ENCODE measurements at places on chromosomes 3 and 15.

- peak; percentile 100 for DNase-seq
Observed at GRCh38 chr15:63107895-63108546, 13.6 kb upstream of the LACTB start.

GRCh38 chr3:192957441-192958021, 39.9 kb upstream of the MB21D2 start:
- peak; percentile 43 for DNase-seq

- no peak for DNase-seq
Observed at GRCh38 chr3:42511201-42511600, 8.8 kb downstream of the VIPR1 start.

GRCh38 chr3:149590691-149591441, 67.0 kb downstream of the WWTR1 start:
- DNase-seq = no peak

- no peak for DNase-seq
Observed at GRCh38 chr3:122132949-122133540, 50.4 kb upstream of the CASR start.

DNA sequence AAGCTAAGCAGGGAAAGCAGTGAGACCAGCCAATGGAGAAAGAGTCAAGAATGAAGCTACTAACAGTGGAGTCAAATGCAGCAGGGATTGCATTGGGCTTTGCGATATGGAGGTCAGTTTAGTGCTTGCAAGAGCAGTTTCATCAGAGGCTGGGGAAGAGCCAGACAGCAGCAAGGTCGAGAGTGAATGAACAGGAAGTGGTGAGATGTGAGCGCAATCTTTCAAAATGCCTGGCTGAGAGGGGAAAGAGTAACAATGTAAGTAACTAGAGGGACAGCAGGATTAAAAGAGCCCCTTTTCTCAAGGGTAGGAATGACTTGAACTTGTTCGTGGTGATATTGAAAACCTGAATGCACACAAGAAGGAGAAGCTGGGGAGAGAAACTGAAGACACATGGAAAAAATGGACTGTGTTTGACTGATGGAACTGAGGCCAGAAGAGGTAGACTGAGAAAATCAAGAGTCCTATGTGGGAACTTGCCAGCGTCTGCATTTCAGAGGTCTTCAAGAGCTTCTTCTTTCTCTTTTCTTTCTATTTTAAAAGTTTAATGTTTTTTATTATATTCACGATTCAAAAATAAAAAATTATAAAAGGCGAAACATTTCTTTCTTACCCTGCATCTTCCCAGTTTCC, 30.6 kb upstream of the GPR160 start:
- DNase-seq = no peak

GRCh38 chr3:170726976-170727661, 141.2 kb upstream of the SLC7A14 start:
- peak; percentile 90 for DNase-seq

GRCh38 chr15:60221356-60221755, 176.4 kb downstream of the ANXA2 start:
- no peak for DNase-seq

GRCh38 chr3:166472015-166472414, 634.8 kb upstream of the BCHE start:
- DNase-seq = no peak

DNA sequence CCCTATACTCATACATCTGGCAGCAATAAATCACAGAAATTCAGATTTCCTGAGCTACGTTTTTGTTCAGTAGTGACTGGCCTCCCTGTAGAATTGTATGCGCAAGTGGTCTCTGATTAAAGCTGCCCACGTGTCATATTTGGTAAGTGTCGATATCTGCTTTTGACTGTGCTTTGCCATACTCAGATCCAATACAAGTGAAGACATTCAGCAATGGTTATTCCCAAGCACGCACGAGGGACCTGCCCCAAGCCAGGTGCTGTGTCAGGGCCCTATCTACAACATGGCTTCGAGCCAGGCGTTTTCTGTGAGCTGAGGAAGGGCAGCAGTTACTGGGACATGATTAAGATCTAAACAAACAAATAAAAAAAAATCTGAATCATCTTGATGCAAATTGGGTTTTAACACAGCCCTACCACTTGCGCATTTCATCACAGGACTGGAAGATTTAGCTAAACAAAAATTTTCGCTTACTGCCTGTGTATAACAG, 47.2 kb upstream of the ICE2 start:
- no peak for DNase-seq

- DNase-seq = no peak
Observed at GRCh38 chr3:188183452-188183851, 29.5 kb downstream of the LPP start.

GRCh38 chr3:81908561-81908960, 147.1 kb upstream of the GBE1 start:
- DNase-seq = no peak

DNA sequence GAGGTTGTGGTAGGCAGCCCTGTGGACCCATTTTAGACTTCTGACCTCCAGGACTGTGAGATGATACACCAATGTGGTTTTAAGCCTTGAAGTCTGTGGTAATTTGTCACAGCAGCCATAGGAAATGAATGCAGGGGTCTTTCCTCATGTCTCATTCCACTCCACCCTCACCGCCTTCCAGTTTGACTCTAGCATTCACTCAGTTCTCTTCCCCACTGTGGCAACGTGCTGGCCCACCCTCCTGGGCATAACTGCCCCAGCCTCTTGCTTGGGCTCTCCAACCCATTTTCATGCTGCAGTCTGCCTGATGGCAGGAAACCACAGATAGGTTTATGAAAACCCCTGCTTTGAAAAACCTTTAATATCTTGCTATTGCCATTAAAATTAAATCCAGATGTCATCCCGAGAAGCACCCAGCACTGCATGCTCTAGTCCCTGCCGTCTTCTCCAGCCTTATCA, 7.3 kb upstream of the TRNT1 start:
- DNase-seq = no peak

DNA sequence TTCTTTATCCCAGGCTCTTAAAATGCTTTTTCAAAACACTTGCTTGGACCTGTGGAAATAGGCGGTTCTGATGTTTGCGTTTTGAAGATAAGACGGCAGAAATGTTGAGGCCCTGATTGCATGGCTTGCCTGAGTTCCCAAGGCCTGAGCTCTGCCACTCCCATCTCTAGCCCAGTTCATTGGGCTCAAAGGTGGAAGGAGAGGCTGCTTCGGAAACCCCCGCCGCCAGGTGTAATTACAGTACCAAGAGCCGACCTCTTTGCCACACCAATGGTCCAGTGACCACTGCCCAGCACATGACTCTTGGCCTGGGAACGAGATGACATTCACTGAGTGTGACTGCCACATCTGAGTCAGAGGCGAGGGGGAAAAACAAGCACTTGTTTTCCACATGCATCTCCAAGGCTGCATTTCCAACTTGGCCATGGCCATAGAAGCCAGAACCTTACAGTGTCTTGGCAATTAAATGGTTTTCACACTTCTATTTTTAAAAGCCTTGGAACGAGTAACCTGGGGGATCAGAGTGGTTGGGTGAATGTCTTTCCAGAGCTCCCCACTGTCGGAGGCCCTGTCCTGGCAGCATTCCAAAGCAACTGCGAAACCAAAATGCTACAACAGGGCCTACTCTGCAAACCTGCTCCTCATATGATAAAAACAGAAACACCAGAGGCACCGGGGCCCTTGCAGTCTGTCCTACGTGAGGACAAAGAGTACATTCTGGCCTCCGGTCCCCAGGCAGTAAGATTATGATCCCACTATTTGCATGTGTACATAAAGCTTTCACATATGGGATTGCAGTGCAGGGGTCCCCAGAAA, 63.8 kb upstream of the CGNL1 start:
- no peak for DNase-seq

GRCh38 chr3:17740721-17741141, 1.7 kb downstream of the TBC1D5 start:
- DNase-seq = peak; percentile 58

- DNase-seq = no peak
Observed at GRCh38 chr3:175432376-175433025, 573.4 kb downstream of the NAALADL2 start.

GRCh38 chr3:151841801-151842200, 27.9 kb downstream of the AADAC start:
- no peak for DNase-seq

GRCh38 chr15:31045606-31046005, 54.2 kb upstream of the MTMR10 start:
- DNase-seq = no peak

- no peak for DNase-seq
Observed at GRCh38 chr3:183775781-183776180, 49.6 kb downstream of the MAP6D1 start.

- DNase-seq = no peak
Observed at GRCh38 chr15:90895571-90896117, 7.5 kb upstream of the MAN2A2 start.
